ENCODE measurements at places on chromosomes 2 and 18.

DNA sequence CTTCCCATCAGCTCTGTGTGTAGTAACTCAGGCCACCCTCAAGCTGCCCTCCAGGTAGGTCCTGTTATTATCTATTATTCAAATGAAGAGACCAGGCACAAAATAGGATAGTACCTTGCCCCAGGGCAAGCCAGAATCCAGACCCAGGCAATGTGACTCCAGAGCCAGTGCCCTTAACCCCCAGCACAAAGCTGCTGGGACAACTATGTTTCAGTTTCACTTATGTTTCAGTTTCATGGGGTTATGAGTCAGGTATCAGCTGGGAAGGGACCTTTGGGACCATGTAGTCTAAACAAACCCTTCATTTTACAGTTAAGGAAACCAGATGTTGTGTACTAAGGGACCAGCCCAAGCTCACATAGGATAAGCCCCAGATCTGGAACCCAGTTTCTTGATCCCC, 10.0 kb downstream of the HK2 start:
- DNase-seq = peak; percentile 91

- DNase-seq = no peak
Observed at GRCh38 chr2:27724191-27724590, 47.3 kb upstream of the MRPL33 start.

DNA sequence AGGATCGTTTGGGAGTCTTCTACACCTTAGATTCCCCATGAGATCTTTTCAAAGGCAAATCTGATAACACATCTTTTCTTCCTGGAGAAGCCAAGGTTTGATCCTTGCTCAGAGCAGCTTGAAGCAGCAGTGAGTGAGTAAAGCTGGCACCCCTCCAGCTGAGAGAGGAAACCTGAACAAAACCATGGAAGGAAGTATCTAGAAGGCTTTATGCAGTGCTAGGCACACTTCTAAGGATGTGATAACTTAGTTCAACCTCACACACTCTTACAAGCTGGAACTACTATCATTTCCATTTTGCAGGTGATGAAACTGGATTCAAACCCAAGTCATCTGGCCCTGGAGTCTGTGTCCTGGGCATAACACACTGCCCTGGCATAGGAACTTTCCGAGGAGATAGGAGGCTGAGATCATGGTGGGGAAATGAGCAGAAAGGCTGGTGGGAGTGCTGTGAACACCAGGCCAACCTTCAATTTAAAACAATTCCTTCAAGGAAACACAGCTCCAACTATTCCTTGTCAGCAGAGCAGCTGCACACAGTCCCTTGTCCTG, 71.2 kb downstream of the CTAGE1 start:
- peak; percentile 88 for DNase-seq

DNA sequence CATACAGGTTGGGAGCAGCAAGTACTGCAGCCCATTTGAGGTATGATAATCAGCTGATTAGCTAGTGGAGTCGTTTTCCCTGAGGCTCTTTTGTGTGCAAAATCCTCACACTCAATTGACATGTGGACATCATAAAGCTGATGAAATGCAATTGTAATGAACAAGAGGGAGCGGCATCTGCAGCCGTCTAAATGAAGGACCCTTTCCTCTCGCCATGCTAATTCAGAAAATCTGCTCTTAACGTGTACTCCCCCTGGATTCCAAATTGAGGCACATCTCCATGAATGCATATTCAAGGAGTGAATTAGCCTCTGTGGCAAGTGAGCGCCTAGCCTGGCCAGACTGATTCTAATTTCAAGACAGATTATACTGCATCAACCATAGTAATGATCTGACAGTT, 260.9 kb upstream of the ATP5MC3 start:
- no peak for DNase-seq

DNA sequence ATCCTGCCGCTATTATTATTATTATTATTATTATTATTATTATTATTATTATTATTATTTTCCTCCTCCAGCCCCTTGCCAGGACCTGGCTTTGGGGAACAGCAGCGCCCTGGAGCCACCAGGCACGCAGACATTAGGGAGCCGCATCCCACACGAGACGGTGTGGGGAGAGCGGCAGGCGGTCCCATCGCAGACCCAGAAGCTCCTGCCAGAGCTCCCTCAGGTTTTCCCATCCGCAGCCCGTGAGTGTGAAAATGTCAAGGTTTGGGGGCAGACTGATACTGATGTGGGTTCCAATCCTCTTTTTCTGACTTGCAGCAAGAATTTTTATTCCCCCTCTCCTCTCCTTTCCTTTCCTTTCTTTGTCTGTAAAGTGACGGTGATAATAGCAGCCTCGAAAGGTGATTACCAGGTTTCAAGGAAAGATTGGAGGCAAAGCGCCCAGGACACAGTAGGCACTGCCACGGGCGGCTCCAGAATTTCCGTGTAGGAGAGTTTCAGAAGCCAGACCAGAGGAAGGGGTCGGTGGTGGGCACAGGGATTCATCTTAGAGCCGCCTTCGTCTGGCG, 816 bp downstream of the SCTR start:
- DNase-seq = no peak
